Nephron progenitor cell (in vitro differentiated cells): ENCODE measurements at places on chromosomes 4 and X.

- no peak for DNase-seq
These were observed 482.4 kb downstream of the C4orf33 start for GRCh38 chr4:129578336-129578735.

DNA sequence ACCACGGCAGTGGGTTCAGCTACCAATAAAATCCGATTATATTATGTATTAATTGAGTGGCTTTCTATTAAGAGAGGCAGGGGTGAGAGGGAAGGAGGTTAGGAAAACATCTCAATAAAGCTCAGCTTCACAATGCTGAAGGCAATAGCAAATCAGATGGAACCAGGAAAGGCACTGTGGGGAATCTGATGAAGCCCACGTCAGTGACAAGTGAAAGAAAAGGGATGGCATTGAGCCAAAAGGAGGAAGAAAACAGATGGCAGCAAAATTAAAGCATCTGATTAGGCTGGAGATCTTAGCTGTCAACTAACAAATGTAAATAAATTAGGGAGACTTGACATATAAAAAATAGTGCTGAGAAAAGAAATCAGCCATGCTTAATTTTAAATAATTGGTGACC is 180.9 kb downstream of the RASL11B start:
- DNase-seq = no peak

DNA sequence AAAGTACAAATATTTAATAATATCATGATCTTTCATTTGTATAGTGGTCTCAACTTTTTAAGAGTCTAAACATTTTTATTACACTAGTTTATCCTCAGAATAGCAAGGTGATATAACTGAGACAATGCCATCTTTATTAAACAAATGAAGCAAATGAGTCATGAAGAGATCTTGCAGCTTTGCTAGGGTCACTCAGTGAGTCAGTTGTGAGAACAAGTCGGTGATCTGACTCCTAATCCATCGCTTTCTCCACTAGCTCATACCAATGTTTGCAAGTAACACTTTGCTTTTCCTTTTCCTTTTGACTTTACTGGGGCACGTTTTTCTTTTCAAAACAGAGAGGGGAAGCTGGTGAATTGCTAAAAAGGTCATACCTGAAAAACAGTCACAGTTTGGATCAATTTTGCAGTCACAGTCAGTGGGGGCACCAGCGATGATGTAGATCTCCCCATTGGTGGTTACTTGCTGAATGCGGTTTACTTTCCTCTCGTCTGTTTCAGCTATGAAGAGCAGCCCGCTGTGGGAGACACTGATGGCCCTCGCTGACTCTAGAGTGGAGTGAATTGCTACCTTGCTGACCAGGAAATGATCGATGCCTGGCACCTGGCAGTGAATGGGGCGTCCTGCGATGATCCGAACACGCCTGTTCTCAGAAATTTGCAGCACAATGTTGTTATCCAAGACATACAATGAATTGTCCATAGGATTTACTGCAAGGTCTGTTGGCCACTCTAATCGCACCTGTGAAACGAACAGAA is 75.7 kb downstream of the SH2D1A start:
- DNase-seq = no peak

- no peak for DNase-seq
These were observed 69.2 kb downstream of the GALNT7 start for GRCh38 chr4:173237762-173238161.

GRCh38 chr4:188008377-188008776 is 12.8 kb downstream of the ZFP42 start:
- no peak for DNase-seq

GRCh38 chr4:82746705-82747574 is 51.7 kb downstream of the SCD5 start:
- no peak for DNase-seq

DNA sequence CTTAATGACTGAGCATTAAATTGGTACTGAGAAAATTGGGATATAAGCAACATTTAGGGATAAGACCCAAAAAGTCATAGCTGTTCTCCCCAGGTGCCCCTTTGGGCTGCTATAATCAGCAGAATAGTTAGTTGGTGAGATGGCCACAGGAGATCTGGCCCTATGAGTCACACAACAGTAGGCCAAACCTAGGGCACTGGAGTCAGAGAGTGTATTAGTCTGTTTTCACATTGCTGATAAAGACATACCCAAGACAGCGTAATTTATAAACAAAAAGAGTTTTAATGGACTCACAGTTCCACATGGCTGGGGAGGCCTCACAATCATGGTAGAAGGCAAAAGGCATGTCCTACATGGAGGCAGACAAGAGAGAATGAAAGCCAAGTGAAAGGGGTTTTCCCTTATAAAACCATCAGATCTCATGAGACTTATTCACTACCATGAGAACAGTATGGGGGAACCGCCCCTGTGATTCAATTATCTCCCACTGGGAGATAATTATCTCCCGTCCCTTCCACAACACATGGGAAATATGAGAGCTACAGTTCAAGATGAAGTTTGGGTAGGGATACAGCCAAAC is 338.3 kb upstream of the NR3C2 start:
- DNase-seq = no peak

GRCh38 chrX:2958199-2958598 is 29.1 kb upstream of the ARSD start:
- DNase-seq = no peak

- no peak for DNase-seq
These were observed 913 bp upstream of the SMIM10L2A start for GRCh38 chrX:135420831-135421230.
